ENCODE measurements at places on chromosomes 5 and 9.

GRCh38 chr9:73577848-73578247 is 426.2 kb downstream of the ANXA1 start:
- no peak for DNase-seq

GRCh38 chr9:5013374-5013773 is 28.3 kb downstream of the JAK2 start:
- DNase-seq, result no peak

DNA sequence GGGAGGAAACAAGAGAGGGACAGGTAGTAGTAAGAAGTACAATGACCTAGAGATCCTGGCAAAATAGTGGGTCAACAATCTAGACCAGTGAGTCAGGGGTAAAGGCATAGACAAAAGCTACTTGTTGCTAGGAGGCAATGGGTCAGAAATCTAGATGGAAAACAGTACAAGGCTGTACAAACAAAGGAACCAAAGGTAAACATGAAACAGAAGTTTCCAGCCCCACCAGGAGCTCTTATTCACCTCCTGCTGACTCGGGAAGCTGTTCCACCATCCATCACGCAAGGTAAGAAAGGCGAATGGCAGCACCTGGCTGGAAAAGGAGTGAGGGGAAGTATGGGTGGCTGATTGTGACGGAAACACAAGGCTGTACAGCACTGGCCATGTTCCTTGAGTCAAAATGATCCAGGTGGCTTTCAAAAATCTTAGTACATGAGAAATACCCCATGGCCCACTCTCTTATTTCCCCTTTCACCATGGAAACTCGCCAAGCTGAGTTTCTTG is 70.5 kb upstream of the RAI14 start:
- DNase-seq, result no peak

- DNase-seq, result no peak
Observed at GRCh38 chr5:56291079-56291643, 58.0 kb upstream of the ANKRD55 start.
